Activated CD4-positive, alpha-beta T cell treated with anti-CD3 and anti-CD28 coated beads, Interleukin-2, amount 10 ng/mL, durations not matched to agents 24 days and 14 days (primary cell): ENCODE measurements at places on chromosomes 5 and 9. TPM values are rescaled to one million over a fixed set of nuclear protein-coding genes. Genes with fewer than 3 reads are reported as not detected.

DNA sequence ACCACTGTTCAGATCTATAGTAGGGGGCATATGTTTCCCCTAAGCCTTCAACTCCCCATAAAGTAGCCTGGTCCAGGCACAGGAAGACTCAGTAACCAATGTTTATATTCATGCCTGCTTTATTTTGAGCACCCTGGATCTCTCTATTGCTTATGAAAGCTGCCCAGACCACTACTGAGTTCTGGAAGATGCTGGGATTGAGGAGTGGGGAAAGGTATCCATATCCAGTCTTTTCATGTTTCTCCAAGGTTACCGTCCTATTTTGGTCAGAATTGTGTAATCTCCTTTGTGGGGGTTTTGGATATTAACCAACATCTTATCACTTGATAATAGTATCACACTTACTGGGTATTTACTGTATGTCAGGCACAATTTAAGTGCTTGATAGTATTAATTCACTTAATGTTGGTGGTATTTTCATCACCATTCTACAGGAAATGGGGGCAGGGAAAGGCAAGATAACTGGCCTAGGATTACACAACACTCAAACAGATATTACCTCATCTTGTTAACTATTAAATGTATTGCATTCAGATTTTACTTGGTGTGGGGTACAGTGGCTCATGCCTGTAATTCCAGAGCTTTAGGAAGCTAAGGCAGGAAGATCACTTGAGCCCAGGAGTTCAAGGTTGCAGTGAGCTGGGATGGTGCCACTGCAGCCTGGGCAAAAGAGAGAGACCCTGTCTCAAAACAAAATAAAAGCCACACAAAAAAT, 36.3 kb downstream of the RUSC2 start:
- no peak for DNase-seq

Gene FGFR4
- total RNA-seq: 1.6 and 2.4 TPM in 2 replicates

GRCh38 chr5:77298146-77298545, 87.7 kb downstream of the PDE8B start:
- peak; percentile 18 for DNase-seq

Gene GPX3
- not detected in 2 replicates for total RNA-seq

- no peak for DNase-seq
Observed at GRCh38 chr9:33364127-33364526, 38.2 kb downstream of the AQP7 start.

Gene NR2F1
- not detected in 2 replicates for total RNA-seq

DNA sequence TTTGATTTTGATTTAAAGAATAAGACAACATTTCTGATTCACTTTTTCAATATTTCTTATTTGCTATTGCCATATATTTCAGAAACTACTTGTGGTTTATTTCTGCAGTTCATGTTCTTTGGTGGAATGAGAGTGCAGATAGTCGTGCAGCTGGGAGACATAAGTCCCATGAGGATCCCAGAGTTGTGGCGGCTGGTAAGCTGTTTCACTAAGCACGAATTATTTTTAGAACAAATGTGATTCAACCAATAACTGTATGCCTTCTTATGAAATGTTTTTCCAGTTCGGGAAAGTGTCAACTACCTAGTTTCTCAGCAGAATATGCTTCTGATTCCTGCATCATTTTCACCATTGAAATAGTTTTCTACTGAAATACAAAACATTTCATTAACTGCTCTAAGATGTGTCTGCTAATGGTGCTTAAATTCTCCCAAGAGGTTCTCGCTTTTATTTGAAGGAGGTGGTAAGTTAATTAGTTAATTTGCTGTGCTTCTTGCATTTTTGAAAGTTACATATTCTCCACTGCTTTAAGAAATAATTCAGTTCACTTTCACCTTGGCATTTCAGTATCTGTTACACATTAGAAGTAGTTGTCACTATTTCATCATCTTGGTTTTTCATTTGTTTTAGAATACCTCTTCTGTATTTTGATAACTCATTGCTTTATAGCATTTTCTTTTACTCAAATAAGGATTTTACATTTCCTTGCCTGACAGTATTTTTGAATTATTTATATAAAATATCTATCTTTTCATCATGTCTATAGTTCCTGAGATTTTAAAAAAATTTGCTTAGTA, 9.0 kb downstream of the NIPSNAP3B start:
- peak; percentile 6 for DNase-seq

DNA sequence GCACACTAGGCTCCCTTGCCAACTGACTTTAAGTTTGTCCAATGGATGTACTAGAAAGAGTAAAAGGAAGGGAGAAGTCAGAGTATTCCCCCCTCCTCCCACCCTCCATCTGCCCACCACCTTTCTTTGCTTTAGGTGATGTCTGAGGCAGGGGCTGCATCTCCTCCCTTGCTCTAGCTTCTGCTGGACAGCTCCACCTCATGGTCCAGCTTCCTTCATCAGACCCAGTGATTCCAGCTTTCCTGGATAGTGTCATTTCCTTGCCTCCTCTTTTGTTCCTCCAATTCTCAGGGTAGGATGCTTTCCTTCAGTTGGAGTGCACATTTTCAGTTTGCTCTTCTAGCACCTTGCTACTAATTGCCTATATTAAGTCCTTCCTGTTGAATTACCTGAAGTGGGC, 67.4 kb downstream of the RAD23B start:
- DNase-seq: no peak

GRCh38 chr5:128192368-128192767, 108.8 kb downstream of the SLC12A2 start:
- DNase-seq: no peak

Gene GLDC
- total RNA-seq: 0.73 and 1.1 TPM in 2 replicates

DNA sequence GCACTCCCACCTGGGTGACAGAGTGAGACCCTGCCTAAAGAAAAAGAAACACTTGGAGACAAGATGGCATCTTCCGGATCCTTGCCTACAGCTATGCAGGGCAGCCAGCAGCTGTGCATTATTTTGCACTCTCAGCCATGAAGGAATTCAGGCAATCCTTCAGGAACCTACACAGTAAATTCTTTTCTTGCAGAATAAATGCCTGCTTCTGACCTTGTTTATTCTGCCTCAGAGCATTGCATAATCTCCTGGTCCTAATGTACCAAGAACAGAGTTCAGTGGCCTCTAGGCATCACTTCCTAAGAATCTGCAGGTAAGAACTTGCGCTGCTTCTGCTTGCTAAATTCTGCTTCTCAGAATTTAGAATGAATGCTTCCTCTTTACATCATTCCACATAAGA, 16.8 kb downstream of the GLDC start:
- no peak for DNase-seq

DNA sequence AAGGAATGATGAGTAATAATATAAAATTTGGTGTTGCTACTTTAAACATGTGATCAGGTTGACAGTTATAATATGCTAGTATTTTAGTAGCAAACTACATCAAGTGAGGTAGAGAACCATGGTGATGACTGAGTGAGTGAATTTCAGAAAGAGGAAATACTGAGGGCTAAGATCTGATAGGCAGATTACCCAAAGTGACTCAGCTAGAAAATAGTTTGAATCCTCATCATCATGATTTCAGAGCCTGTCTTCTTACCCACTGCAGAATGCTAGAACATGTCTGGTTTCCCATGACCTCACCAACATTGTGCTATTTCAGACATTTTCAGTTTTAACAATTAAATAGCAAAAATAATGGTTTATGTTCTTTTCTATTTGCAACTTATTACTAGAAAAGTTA, 602.1 kb downstream of the TAF11L14 start:
- no peak for DNase-seq

DNA sequence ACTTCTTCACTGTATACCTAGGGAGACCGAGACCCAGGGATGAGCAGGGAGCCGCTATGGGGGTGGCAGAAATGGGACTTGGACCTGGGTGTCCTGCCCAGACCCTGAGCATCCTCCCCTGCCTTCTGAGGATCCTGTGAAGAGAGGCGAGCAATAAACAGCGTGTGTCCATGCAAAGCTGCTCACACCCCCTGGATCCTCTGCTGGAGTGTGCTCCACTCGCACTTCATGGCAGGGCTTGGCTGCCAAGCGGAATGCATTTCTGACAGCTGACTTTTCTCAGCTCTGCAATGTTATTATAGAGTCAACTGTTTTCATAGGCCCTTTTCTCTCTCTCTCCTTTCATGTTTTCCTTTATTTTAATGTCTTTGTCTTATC, 31.0 kb upstream of the ALDH1B1 start:
- no peak for DNase-seq

Gene MTX3
- 26.8 and 27.8 TPM in 2 replicates for total RNA-seq

- DNase-seq: no peak
Observed at GRCh38 chr9:16519001-16519400, 351.5 kb downstream of the BNC2 start.

Gene CDKN2A
- total RNA-seq: 2.5 and 3.7 TPM in 2 replicates

Gene ANKRD18B
- 0.65 and 1.1 TPM in 2 replicates for total RNA-seq

Gene IRGM
- total RNA-seq: 0.91 and 1.2 TPM in 2 replicates

Gene EQTN
- not detected in 2 replicates for total RNA-seq

DNA sequence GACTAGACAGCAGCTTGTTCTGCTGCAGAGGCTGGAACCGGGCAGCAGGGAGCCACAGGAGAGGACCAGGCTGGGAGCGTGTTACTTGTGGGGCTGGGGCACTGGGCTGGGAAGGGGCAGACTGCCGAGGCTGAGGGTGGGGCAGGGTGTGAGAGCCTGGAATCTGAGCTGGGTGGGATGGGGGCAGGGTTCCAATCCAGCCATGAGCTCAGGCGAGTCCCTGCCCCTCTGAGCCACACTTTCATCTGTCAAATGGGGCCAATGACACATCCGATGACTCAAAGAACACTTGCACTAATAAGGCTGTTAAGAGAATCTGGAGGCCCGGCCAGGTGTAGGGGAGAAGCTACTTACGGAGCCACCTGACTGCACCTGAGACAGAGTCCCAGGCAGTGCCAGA, 18.7 kb upstream of the WDR38 start:
- DNase-seq: no peak

DNA sequence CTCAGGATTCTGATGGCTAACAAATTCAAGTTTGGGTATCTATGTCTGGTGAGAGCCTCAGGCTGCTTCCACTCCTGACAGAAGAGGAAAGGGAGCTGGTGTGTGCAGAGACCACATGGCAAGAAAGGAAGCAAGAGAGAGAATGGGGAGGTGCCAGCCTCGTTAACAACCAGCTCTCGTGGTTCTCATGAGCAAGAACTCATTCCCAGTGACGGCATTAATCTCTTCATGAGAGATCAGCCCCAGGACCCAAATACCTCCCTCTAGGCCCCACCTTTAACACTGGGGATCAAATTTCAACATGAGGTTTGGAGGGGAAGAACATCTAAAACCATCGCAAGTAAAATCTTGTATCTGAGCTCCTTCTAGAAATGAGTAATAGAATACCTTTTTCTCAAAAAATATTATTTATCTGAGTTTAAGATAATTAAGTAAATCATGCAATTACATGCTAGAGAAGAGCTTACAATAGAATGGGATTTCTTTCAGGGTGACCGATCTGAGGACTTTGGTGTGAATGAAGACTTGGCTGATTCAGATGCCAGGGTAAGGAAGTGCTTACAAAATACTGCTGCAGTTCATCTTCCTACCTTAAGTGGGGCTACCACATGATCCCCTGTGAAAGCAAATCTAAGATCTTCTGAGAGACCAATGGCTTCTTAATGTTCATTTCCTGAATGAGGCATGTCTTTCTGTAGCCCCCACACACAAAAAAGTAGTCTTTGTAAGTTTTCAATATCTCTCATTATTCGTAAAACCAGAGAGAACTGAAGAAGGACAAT, 11.5 kb downstream of the ANXA1 start:
- DNase-seq: peak; percentile 45

DNA sequence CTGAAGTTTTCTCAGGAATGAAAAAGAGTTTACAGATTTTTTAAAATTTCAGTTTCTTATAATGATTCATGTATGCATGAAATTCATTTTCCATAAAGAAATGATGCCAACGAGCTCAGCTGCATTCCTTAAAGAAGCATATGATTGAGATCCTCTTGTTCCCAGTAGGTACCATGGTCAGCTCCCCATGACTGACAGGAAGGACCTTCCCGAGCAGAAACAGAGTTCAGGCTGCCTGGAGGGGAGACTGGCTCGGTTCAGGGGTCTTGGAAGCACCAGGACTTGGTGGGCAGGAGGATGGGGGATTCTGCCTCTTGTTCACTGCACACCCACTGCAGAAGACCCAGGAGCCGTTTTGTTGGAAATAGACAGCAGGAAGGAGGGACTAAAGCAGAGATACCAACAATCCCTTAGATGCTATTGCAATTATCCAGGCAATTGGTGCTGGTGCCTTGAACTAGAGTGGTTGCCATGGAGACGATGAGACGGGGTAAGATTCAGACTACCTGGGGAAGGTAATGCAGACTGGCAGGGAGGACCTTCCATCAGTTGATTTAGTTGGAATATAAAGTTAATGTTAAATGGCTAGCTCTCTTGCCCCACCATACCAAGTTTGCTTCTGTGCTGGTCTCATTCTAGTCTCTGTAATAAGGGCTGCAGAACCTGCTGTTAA, 447.8 kb downstream of the MTRR start:
- no peak for DNase-seq

Gene IFNA21
- not detected in 2 replicates for total RNA-seq

Gene C5orf58
- total RNA-seq: not detected in 2 replicates

DNA sequence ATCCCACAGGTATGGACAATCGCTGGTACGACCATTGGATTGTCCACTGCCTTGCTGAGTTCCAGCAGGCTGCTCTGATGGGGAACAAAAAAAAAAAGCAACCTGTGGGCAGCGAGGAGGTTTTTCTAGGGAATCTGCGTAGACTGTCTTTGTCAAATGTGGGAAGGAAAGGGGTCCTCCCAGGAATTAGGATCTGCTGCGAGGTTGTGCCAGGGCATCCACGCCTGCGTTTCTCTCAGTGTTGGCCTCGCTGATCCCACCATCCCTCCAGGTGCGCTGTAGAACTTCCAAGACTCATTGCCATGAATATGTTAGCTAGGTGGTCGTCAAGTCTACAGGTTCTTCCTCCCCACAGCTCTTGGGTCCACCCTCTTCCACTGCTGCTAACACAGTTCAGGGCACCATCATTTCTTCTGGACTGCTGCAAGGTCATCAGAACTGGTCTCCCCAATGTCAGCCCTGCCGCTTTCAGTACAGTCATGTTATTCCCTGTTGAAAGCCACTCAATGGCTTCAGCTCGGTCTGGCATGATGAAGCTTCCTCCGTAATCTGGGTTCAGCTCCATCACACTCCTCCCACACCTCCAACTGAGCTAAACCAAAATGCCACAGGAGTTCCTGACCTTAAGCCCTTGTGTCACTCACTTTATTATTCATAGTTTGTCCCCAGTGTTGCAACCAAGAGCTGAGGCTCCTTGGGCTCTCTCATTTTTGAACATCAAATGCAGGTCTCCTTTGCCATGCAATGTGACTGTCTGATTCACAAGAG, 79.5 kb upstream of the DMRT1 start:
- no peak for DNase-seq

DNA sequence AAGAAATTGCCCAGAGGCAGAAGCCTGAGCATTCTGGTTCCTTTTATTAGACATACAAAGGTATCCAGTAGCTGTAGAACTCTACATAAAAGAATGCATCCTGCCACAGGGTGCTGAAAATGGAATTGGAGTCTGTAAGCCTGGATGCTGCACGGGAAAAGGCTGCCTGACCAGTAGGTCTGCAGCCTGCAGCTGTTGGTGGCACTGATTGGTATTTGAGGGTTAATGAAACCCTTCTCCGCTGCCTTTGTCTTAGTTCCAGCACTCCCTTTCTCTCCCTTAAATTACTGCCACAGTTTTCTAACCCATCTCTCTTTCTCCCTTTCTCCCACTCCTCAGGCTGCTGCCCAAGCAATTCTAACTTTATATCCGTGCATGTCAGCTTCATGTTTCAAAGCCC, 64.7 kb downstream of the BRINP1 start:
- DNase-seq: no peak

Gene GABRA6
- not detected in 2 replicates for total RNA-seq

GRCh38 chr5:170265522-170265921, 32.1 kb downstream of the LCP2 start:
- DNase-seq: no peak
